Glomerular endothelial cell (primary cell): ENCODE measurements at places on chromosomes 5 and 9. TPM values are rescaled to one million over a fixed set of nuclear protein-coding genes. Genes with fewer than 3 reads are reported as not detected.

PCDHB16 gene
- total RNA-seq: 0.05 and 1.1 TPM in 2 replicates

ARID3C gene
- 0.29 TPM in 1 of 2 replicates, not detected in the other for total RNA-seq

SNCAIP gene
- 18.4 and 44.8 TPM in 2 replicates for total RNA-seq

NMUR2 gene
- 0.87 TPM in 1 of 2 replicates, not detected in the other for total RNA-seq

SLC34A3 gene
- not detected in 2 replicates for total RNA-seq

TLR4 gene
- 38.6 and 38.8 TPM in 2 replicates for total RNA-seq

INSL4 gene
- total RNA-seq: not detected in 2 replicates

DMRT3 gene
- total RNA-seq: 0.47 and 1.2 TPM in 2 replicates

CCDC192 gene
- not detected in 2 replicates for total RNA-seq

PCDHA9 gene
- total RNA-seq: 0.06 and 0.19 TPM in 2 replicates

COL23A1 gene
- total RNA-seq: 0.05 TPM in 1 of 2 replicates, not detected in the other

SLC45A2 gene
- not detected in 2 replicates for total RNA-seq

PCDHB14 gene
- total RNA-seq: 1.6 and 6.7 TPM in 2 replicates

CD274 gene
- 15.5 and 18.2 TPM in 2 replicates for total RNA-seq

ARSI gene
- 1.8 and 5.3 TPM in 2 replicates for total RNA-seq

SGCD gene
- 0.05 TPM in 1 of 2 replicates, not detected in the other for total RNA-seq

NREP gene
- 89.1 and 182 TPM in 2 replicates for total RNA-seq

FAM219A gene
- 37.5 and 49.8 TPM in 2 replicates for total RNA-seq

OR1J2 gene
- not detected in 2 replicates for total RNA-seq

IL9 gene
- not detected in 2 replicates for total RNA-seq

PROB1 gene
- 2.4 and 2.7 TPM in 2 replicates for total RNA-seq

MYOZ3 gene
- total RNA-seq: 0.53 and 0.93 TPM in 2 replicates

ANKRD20A1 gene
- total RNA-seq: 0.24 and 0.58 TPM in 2 replicates

CNTNAP3B gene
- total RNA-seq: 18.8 and 51.5 TPM in 2 replicates

BRINP1 gene
- 0.12 TPM in 1 of 2 replicates, not detected in the other for total RNA-seq

SARDH gene
- 1.3 and 3.4 TPM in 2 replicates for total RNA-seq

ECM2 gene
- not detected in 2 replicates for total RNA-seq

ZNF879 gene
- total RNA-seq: 1.8 and 3.2 TPM in 2 replicates

ZNF484 gene
- 9.0 and 9.1 TPM in 2 replicates for total RNA-seq

F2RL2 gene
- 13.3 and 30.9 TPM in 2 replicates for total RNA-seq

SPINK6 gene
- not detected in 2 replicates for total RNA-seq

GAPT gene
- not detected in 2 replicates for total RNA-seq
